ENCODE measurements at places on chromosomes 16 and 17.

DNA sequence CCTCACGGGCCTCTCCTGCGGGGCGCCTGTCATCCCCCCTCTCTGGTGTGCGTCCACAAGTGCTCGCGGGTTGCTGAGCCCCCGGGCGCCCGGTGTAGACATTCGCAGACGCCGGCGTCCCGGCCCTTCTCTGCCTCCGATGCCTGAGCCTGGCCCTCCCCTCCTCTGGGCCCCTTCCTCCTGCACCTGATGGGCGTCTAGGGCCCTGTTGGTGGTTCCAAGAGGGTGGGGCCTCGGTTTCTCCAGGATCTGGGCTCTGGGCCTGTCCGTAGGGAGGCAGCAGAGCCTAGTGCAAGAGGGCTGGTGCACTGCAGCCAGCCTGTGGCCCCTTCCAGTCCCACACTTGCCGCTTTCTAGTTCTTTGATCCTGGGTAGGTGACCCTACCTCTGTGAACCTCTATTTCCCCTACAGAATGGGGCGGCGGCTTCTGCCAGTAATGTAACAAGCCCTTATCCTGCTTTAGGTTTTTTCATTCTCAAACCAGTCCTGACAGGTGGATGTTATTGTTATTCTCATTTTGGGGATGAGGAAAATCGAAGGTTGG lies 623 bp downstream of the E4F1 start:
- peak; percentile 75 for DNase-seq

GRCh38 chr17:64124609-64125008 lies 5.3 kb downstream of the ERN1 start:
- no peak for DNase-seq

GRCh38 chr17:61904094-61904710 lies 23.6 kb downstream of the INTS2 start:
- DNase-seq, result peak; percentile 72

- peak; percentile 74 for DNase-seq
Observed at GRCh38 chr17:41338961-41339485, 11.6 kb downstream of the KRT33A start.

DNA sequence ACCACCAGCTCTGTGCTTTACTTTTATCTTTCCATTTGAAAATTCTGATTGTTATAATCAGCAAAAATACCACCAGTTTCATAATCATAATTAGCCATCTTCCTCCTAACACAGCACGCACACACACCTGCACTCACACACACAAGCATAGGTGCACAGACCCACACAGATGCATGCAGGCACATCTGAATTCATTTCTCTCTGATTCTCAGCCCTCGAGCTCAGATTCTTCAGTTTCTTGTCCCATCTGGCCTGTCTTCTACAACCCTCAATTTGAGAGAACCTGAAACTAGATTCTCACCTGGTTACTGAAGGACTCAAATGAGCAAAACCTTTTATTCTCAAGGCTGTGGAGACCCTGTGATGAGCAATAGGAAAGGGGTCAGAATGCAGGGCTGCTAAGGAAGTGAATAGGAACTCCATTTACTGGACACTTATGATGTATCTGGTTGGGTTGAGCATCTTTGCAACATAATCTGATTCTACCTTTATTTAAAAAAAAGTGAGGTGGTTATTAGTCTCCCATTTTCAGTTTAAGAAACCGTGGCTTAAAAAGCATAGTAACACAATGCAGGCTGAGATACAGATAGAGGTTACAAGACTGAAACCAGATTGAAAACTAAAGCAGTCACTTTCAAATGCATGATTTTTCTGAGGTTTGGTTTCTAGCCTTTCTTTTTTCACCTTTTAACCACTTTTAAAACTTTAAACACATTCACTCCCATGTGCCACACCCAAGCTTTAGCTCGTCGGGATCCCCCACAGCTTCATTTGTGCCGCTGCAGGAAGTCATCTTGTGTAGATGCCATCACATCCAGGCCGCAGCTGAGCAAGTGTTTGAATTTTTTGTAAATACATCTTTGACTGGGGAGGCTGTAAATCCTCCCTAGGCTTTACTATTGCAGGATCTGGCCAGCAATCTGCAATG lies 9.4 kb downstream of the KRT33A start:
- DNase-seq, result peak; percentile 79

- DNase-seq, result no peak
Observed at GRCh38 chr17:27550291-27550930, 80.6 kb upstream of the LGALS9 start.

DNA sequence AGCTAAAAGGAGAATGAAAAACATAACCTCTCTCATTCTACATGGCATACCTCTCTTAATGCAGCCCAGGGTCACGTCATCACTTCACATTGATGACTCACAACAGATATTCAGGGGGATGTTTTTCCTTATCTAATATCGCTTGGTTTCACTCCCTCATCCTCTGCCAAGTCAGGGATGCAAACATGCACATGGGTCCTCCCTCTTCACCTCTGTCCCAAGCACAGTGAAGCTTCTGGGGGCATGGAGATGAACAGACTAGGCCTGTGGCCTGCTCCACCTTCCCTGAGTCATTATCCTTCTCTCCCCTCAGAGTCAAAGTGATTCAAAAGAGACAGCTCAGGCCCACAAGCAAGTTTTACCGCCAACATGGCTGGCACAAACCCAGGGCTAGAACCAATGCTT lies 2.3 kb upstream of the MT2A start:
- peak; percentile 57 for DNase-seq

DNA sequence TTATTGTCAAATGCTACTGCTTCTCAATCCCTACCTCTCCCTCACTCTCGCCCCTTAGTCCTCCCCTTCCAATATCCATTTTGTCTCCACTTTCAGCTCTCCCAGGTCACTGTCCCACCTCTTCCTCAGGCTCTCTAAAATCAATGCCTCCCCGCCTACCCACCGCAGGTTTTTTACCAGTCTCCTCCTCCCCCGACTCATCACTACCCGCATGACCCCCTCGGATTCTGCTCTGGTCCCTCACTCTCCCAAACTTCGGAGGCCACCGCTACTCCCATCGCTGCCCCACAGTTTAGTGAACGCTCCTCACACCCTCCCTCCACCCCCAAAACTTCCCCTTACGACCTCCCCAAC lies 513 bp downstream of the CRLF3 start:
- DNase-seq, result peak; percentile 74

- DNase-seq, result no peak
Observed at GRCh38 chr17:76633628-76634328, 9.8 kb downstream of the ST6GALNAC1 start.

DNA sequence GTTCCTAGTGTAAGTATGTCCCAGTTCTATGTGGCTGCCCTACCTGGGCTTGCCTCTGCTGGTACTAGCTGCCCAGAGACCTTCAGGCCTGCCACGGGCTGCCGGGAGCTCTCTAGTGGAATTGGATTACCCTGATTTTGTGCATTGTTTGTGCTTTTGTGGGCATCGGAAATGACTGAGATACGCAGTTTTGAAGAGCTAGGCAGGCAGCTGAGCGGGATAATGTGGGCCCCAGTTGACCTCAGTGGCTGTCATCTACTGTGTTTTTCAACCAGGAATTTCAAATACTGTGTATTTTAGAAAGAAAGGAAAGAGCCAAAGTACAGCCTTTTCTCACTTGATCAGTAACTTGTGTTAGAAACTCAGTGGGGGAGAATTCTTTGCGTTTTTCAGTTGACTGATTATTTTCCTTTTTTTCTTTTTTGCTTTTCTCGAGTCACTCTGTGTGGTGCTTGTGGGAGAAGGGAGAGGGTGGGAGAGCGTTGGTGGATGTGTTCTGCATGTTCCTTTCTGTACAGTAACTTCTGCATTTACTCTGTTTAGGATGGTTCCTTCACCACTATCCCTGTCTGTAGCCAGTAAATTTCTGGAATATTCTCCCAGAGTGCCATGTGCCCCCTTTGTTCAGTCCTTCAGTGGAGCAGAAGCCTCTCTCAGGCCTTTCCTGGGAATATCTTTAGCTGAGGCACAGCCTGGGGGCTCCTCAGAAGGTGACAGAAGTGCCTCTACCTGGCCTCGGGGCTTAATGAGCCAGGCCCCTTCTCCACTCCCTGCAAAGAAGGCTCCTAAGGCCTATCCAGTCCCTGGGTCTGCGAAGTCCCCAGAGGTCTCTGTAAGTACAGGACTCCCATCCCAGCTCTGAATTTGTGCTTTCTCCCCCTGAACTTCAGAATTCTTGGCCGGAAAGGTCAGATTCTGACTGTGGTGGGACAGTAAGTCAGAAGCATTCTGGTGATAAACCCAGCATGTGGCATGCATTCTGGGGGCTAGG lies 15.0 kb upstream of the SLC12A3 start:
- DNase-seq, result peak; percentile 13

DNA sequence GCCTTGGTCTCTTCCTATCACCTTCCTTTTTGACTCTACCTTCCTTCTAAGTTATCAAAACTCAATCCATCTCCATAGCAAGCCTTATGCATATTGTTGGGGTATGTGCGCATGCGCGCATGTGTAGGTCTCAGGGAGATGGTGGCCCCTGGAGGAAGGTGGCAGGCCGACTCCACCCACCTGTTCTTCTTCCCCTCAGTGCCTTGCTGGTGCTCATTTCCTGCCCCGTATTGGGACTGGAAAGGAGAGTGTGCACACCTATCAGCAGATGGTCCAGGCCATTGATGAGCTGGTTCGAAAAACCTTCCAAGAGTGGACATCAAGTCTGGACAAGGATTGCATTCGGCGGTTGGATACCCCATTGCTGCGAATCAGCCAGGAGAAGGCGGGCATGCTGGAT lies 25.2 kb downstream of the DNAH2 start:
- no peak for DNase-seq

DNA sequence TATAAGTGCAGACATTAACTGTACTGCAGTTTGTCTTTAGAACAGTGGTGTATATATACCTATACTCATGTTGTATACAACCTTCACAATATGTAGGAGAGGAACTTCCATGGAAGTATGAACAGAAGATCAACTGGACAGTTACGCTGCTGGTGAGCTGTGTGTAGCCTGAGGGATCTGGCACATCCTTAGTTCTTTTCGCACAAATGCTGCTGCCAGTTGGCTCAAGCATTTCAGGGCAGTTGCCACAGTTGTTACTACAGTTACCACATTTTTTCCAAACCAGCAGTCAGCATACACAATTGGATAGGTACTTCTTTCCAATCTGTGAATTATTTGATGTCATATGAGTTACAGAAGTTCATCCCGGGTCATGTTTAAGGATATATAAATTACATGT lies 539.6 kb upstream of the HSBP1 start:
- DNase-seq, result no peak

- no peak for DNase-seq
Observed at GRCh38 chr17:4576161-4576558, 8.2 kb upstream of the SMTNL2 start.

GRCh38 chr17:16929035-16929680 lies 42.8 kb downstream of the TNFRSF13B start:
- peak; percentile 50 for DNase-seq

Data from activated effector memory CD4-positive, alpha-beta T cell treated with anti-CD3 and anti-CD28 coated beads, Interleukin-2, amount 50 U/mL, for 16 hours (primary cell).